ENCODE measurements at places on chromosomes 12 and 14.

DNA sequence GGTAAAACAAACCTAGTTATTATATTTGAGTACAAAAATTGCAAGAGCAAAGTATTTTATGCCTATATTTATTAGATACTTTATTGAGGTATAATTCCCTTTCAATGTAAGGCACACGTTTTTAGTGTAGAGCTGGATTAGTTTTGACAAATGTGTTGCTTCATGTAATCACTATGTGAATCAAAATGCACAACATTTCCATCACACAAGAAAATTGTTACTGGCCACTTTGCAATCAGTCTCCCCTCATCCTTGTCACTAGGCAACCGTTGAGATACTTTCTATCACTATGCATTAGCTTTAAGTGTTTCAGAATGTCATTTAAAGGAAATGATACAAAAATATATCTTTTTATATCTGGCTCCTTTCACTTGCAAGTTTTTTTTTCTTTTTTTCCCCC is 531.0 kb downstream of the CCER1 start:
- DNase-seq: no peak

DNA sequence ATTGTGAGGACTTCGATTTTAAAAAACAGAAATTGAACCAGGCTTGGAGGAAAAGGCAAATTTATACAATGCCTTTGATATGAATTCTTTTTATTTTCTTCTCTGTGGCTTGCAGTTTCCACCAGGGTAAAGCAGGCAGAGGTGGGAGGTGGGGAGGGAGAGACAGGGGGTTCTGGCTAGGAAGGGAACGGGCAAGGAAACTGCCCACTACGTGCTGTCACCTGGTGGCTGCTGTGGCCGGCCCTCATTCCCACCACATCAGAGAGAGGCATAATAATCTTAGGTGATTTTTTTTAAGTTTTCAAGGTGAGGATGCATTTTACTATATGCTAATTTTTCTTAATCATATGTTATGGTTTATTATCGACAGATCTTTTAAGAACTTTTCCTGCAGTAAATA is 145.8 kb downstream of the CACNA1C start:
- no peak for DNase-seq

GRCh38 chr14:24315243-24315806 is 4.0 kb downstream of the LTB4R start:
- DNase-seq: no peak

- no peak for DNase-seq
Observed at GRCh38 chr14:69760810-69761209, 6.1 kb upstream of the SRSF5 start.

GRCh38 chr12:28051516-28052354 is 79.2 kb upstream of the PTHLH start:
- DNase-seq: no peak

- DNase-seq: peak; percentile 51
Observed at GRCh38 chr12:9331218-9331626, 123.0 kb upstream of the PZP start.

- DNase-seq: no peak
Observed at GRCh38 chr12:2457933-2458414, 336.8 kb upstream of the FKBP4 start.

GRCh38 chr14:70642303-70643235 is 853 bp downstream of the TTC9 start:
- DNase-seq: no peak

GRCh38 chr14:89266754-89267153 is 150.3 kb downstream of the FOXN3 start:
- DNase-seq: no peak

DNA sequence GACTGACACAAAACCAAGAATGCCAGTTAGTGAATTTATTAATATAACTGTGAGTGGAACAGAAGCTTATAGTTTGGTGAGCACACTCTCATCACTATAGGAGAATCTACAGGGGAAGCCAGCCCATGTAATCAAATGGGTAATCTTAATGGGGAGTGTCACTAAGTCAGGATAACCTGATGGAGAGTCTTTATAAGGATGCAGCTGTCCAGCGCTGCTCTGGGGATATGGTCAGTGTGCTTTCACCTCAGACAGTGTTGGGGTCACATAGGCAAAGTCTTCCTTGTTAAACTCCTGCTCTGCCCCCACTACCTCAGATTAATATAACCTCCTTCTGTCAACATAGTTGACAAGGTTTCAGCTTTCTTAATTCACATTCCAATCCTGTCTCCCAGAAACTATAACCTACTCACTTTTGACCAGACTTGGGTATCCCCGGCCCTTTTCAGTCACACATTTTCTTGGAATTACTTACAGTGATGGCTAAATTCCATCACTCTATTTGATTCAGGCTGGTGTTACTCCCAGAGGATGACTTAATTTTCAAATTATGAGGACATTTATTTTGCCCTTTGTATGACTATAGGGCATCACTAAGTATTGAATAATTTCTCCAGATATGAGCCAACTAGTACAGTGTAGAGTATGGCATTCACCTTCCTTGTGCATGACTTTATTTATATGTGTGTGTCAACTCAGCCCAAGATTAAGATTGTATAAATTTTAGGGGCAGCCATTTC is 13.2 kb downstream of the STK38L start:
- DNase-seq: no peak

DNA sequence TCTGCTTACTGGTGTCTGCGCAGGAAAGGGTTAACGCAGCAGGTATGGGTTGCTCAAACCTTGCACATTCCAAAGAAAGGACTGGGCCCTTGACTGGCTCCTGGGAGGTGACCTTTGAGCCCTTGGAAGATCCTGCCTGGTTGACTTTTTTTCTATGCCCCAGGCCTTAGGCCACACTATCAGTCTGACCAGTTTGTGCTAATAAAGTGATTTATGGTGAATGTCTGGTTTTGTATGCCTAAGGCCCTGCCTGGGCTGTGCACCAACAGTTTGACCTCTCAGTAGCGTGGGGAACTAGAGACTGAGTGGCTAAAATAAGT is 61.4 kb upstream of the SCN8A start:
- DNase-seq: no peak

DNA sequence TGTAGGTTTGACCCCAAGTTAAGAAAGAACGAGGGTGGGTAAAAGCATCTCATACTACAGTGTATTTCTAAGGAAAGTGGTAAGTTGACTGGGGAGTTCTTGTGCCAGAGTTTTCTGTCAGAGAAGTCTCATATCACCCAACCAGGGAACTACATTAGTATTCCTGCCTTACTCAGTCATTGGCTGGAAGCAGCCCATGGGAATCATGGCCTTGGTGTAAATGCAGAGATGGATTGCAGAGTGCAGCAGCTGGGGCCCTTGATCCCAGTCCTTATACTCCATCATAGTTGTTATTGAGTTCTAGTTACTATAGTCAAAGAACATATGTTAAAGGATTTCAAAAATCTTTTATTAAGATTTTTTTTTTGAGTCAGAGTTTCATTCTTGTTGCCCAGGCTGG is 105.8 kb downstream of the MNAT1 start:
- DNase-seq: no peak

DNA sequence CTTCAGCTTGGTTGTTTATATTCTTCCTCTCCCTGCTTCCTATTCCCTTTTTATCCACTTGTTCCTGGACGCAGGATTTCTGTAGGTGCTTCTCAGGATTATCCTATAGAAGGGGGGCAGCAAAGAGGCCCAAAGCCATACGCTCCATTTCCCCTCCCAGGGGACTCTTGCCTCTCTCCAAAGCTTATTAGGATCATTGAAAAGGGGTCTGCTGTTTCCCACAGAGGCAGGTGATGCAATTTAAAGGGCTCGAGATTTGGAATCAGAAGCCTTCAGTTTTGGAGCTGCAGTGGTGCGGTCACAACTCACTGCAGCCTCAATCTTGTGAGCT is 31.5 kb upstream of the SYNDIG1L start:
- no peak for DNase-seq

GRCh38 chr12:66032739-66033138 is 97.8 kb downstream of the LLPH start:
- DNase-seq: no peak

DNA sequence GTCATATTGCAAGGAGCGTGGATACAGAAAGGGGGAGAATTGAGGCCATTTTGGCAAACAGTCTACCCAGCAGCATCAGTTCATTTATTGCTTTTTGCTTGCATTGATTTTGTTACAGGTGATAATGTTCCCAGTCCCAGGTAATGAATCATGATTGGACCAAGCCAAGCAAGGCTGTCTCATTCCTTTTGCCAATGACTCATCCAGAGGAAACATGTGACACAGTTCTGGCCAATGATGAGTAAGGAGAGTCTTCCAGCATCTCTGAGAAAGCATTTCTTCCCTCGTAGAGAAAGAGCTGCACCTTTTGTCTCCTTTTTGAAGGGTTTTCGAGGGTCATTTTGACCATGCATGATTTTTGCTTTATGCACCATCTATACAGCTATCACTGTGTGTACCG is 68.2 kb downstream of the SLC15A4 start:
- DNase-seq: no peak

GRCh38 chr14:100826391-100827100 is 628 bp downstream of the MEG3 start:
- no peak for DNase-seq

- DNase-seq: no peak
Observed at GRCh38 chr14:102930753-102931579, 8.5 kb downstream of the AMN start.

- DNase-seq: no peak
Observed at GRCh38 chr12:125357561-125357960, 292.3 kb downstream of the AACS start.

All from stimulated activated CD4-positive, alpha-beta T cell treated with anti-CD3 and anti-CD28 coated beads, Interleukin-1b, Interleukin-23, amount 100 ng/mL, for 4 hours (primary cell).